Myometrial cell (primary cell): ENCODE measurements at places on chromosomes 1 and 21. TPM values are rescaled to one million over a fixed set of nuclear protein-coding genes. Genes with fewer than 3 reads are reported as not detected.

Gene PRAMEF20
- total RNA-seq = not detected in 2 replicates

Gene ANGPTL3
- total RNA-seq = not detected in 2 replicates

Gene MFAP2
- 10.8 and 16.4 TPM in 2 replicates for total RNA-seq

Gene FBLIM1
- total RNA-seq = 80.5 and 94.0 TPM in 2 replicates

Gene CFAP45
- 1.2 TPM in 1 of 2 replicates, not detected in the other for total RNA-seq

Gene KCNJ15
- not detected in 2 replicates for total RNA-seq

Gene HSD3B2
- not detected in 2 replicates for total RNA-seq

Gene KMO
- total RNA-seq = not detected in 2 replicates

Gene PTGFRN
- 4.6 and 5.8 TPM in 2 replicates for total RNA-seq

Gene RNPEP
- total RNA-seq = 77.3 and 83.3 TPM in 2 replicates

Gene LIN28A
- not detected in 2 replicates for total RNA-seq

Gene NEK2
- 24.2 and 29.1 TPM in 2 replicates for total RNA-seq

Gene PHLDA3
- total RNA-seq = 115 and 141 TPM in 2 replicates

Gene MMP23B
- total RNA-seq = 0.58 and 19.3 TPM in 2 replicates

Gene NBPF12
- 1.7 and 3.0 TPM in 2 replicates for total RNA-seq

Gene S100A13
- 262 and 338 TPM in 2 replicates for total RNA-seq

Gene S100PBP
- total RNA-seq = 17.0 and 25.3 TPM in 2 replicates

Gene NOS1AP
- 0.18 and 0.29 TPM in 2 replicates for total RNA-seq

Gene CFHR3
- not detected in 2 replicates for total RNA-seq

Gene SAMD13
- 0.58 and 2.5 TPM in 2 replicates for total RNA-seq
